Erythroblast (primary cell): ENCODE measurements at places on chromosomes 2 and 18.

GRCh38 chr18:37588289-37588688 lies 22.7 kb upstream of the CELF4 start:
- no peak for DNase-seq

- DNase-seq, result no peak
These were observed 34.6 kb upstream of the POTEC start for GRCh38 chr18:14577971-14578370.

DNA sequence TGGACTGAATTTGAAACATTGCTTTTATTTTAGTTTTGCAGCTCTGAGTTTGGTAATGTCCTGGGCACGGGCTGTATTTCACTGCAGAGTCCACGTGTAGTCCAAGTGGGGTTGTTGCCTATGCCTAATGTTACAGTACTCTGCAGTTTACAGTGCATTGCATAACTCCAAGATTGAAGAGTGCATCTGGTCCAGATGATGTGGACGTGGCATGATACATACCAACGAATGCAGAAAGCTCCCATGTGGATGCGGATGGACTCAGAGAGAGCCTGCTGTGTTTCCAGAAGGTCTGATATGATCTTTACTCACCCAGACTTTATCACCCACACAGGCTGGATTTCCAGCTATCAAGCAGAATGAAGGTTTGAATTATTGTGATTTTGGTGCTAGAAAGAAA lies 44.4 kb upstream of the CCDC68 start:
- DNase-seq, result no peak

GRCh38 chr2:174192664-174193063 lies 55.7 kb downstream of the OLA1 start:
- no peak for DNase-seq

- no peak for DNase-seq
These were observed 265.3 kb downstream of the PAX3 start for GRCh38 chr2:222033541-222033940.

GRCh38 chr2:133143645-133144044 lies 424.6 kb downstream of the NCKAP5 start:
- no peak for DNase-seq

GRCh38 chr2:46557788-46558187 lies 78.4 kb downstream of the TMEM247 start:
- no peak for DNase-seq

DNA sequence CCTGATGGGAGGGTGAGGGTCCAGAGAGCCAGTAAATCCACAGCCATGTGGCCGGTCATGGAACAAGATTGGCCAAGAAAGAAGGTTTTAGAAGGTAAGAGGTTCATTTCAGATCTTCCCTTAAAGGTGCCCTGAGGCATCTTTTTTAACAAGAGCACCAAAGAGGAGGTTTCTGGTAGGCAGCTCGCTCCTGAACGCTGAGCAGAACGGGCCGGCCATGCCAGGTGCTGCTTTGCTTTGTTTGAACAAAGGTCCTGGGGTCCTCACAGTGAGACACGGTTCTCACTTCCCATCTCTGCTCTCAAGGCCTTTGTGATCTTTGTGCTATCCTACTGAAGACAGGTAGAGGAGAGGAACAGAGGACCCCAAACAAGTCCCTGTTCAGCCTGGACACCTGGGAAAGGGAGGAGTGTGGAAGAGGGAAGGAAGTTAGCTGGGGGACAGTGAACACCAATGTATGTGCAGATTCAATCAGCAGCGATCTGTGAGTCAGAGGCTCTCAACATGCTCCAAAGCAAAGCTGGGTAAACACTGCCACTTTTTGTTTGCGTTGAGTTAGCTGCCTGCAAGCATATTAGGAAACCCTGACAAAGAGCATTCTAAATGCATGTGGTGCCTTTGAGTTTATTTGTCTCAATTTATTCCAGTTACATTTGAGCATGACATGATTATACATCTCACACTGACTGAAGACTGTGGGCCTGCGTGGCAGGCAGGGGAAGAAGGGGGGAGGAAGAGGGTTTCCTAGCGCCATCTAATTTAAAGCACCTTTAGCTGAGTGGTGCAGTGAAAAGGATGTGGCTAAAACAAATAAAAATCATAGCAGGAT lies 102.4 kb downstream of the ASB1 start:
- no peak for DNase-seq

DNA sequence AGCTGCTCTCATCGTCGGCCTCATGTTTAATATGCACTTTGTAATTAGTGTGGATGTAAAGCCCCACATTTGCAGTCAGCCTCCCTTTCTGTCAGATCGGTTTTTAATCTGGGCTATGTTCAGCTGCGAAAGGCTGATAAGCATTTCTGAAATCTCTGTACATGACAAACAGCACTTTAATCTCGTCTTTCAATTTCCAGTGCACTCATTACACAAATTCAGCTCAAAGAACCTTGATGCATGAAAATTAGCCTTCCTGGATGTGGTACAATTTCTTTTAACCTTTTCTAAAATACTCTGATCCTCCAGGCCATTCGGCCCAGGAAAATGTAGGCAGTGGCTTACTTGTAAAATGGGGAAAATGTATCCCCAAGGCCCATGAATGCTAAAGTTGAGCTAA lies 265.1 kb downstream of the RND3 start:
- no peak for DNase-seq

DNA sequence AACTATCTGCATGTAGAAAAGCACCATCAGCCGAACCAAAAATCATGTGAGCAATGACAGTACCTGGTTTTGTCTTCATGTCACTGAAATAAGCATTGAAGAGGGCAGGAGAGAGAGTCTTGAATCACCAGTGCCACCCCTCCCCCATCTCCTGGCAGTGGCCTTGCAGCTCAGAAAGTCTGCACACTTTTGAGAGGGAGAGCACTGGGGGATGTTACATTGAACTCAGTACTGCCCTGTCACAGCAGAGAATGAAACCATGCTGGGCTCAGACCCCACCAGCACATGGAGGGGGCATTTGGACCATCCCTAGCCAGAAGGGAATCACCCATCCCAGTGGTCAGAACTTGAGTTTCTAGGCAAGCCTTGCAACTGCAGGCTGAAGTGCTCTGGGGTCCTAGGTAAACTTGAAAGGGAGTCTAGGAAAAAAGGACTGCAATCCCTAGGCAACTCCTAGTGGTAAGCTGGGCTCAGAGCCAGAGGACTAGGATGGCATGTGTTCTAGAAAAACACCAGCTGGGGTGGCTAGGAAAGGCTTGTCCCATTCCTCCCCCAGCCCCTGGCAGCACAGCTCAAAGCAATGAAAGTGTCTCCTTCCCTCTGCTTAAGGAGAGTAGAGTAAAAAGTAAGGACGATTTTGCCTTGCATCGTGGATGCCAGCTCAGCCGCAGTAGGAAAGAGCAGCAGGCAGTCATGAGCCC lies 259.9 kb upstream of the MYT1L start:
- no peak for DNase-seq

DNA sequence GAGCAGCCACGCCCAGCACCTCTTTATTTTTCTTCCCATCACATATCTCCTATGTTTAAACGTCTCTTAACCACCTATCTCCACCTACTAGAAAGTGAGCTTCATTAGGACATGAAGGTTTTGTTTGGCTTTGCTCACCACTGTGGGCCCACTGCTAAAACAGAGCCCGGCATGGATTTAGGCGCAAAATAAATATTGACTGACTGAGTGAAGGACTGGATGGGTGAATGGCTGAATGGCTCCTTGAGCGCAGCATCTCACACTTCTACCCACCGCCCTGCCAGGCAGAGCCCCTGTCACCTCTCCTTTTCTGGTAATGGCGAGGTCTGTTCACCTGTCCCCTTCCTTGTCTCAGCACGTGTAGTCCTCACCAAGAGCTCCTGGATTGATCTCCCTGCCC lies 10.1 kb downstream of the CAPG start:
- no peak for DNase-seq
